ENCODE measurements at places on chromosomes 11 and 22.

DNA sequence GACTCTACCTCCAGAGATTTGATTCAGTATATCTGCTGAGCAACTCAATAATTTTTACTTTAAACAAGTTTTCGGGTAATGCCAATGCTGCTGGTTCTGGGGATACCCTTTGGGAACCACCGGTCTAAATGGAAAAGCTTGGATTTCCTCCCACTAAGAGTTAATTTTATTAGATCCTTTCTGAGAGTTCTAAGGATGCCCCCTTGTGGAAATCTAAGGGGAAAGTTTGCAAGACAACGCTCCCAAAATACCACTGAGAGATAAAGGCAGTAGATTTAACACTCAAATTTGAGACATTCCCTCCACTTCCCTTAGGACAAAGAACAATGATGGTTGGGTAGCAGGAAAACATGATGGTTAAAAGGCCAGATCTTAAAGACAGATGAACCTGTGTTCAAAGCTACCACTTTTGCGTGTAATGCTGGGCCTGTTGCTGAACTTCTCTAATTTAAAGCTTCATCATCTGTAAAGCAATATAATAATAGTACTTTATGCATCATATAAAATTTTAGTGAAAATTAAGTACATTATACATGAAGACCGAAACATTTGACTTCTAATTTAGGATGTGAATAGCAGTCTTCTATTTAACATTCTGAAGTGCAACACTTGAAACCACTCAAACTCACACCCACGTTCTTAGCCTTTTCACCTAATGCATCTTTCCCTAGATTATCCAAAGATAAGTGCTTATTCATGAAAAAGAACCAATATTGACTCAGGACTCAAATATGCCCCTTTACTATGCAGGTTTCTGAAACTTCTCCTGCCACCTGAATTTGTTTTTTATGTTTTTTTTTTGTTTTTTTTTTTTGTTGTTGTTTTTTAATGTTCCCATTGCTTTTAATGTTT lies 110.1 kb upstream of the LUZP2 start:
- DNase-seq, result peak; percentile 35

DNA sequence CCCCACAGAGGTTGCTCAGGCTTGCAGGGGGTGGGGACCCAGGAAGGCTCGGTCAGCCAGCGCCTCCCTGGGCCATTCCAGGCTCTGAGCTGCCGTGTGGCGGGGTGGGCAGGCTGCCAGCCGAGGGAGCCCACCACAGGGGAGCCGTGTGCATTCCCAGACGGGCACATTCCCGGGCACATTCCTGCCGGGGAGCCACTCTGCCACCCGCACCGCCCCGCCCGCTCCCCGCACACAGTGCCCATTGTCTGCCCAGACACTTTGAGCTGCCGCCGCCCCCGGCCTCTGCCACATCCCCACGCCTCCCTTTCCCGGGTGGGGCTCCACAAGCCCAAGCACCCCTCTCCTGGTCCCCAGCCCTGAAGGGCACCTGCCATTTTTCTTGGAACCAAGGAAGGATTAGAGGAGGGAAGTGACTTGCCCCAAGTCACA lies 27.4 kb downstream of the RPL3 start:
- DNase-seq, result no peak

- DNase-seq, result no peak
These were observed 273.7 kb downstream of the C11orf87 start for GRCh38 chr11:109695696-109696095.

GRCh38 chr11:34536056-34536455 lies 22.5 kb upstream of the ELF5 start:
- DNase-seq, result no peak

- DNase-seq, result no peak
These were observed 53.3 kb downstream of the NTM start for GRCh38 chr11:131423688-131424087.

GRCh38 chr22:19884161-19884953 lies 29.7 kb upstream of the GNB1L start:
- DNase-seq, result no peak

- peak; percentile 81 for DNase-seq
These were observed 16.1 kb downstream of the TSKU start for GRCh38 chr11:76799066-76799804.

DNA sequence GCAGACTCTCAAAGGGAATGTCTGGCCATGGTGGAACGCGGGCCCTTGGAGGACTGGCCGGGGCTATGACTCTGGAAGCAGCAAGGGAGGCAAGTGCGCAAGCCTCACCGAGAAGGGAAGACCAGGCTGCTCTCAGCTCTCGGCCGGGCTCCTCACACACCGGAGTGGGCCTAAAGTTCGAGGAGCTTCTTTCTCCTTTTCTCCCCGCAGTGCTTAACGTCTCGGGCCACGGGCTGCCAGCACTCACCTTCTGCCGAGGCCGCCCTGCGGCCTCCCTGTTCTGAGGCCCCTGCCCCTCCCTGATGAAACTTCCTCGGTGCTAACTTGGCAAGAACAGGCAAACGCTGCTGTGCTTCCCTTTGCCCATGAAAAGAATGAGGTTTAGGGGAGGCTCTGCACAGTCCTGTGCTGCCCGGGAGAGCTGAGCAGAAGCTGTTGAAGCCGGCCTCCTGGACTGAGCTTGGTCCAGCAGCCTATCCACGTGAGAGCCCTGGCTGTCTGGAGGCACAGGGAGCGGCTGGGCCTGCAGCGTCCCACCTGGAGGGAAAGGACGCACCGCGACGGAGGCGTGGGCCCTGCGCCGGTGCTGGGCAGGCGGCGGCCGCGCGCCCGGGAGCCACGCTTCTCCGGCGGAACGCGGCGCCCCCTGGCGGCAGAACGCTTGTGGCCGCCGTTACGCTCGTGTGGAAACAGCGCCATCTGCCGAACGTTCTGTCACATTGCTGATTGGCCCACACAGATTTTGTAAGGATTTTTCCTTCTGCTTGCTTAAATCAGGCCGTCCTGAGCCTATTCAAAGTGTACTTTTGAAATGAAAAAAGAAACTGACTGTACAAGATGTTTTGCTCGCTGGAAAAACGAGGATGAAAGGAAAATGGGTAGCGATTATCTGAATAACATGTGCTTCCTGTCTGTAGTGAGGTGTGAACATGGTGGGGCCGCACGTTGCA lies 65.0 kb upstream of the TMEM45B start:
- peak; percentile 60 for DNase-seq

- peak; percentile 87 for DNase-seq
These were observed 440.1 kb upstream of the DDI1 start for GRCh38 chr11:103596315-103596714.

DNA sequence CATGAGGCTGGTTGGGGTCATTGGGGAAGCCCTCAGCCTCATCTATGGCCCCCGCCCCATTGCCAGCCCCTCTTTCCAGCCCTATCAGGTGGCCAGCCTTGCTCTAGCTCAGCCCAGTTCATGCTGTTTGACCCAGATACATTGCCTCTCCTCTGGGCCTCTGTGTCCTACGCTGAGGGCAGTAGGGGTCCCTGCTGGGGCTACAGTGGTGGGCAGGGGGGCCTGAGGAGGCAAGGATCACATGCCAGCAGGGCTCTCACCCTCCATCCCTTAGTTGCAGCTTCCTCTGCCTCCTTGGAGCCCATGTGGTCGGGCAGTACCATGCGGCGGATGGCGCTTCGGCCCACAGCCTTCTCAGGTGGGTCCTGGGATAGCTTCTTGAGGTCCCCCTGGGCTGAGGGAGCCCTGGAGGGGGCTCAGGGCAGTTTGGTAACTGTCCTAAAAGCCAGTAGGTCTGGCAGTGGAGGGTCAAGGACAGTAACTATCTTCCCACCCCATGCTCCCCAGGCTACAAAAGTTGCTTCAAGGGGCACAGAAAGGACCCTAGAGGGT lies 19.2 kb downstream of the EMID1 start:
- no peak for DNase-seq

DNA sequence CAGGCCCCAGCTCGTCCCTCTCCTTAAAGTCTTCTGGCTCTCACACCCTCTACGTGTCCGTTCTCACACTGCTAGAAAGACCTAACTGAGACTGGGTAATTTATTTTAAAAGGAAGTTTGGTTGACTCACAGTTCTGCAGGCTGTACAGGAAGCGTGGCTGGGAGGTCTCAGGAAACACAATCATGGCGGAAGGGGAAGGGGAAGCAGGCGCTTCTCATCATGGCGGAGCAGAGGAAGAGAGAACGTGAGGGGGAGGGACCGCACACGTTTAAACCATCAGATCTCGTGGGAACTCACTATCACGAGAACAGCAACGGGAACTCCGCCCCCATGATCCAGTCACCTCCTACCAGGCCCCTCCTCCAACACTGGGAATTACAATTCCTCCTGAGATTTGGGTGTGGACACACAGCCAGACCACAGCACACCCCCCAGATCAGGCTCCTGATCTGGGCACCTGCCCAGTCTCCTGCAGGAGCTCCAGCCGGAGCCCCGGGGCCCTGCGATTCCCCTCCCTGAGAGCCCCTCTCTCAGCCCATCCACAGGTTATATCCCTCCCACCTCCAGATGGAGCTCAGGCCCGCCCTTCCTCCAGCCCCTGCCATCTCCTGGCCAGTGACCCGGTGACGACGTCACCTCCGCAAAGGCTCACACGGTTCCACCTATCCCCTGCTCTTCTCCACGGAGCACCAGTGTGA lies 170.2 kb downstream of the BRD1 start:
- DNase-seq, result no peak

DNA sequence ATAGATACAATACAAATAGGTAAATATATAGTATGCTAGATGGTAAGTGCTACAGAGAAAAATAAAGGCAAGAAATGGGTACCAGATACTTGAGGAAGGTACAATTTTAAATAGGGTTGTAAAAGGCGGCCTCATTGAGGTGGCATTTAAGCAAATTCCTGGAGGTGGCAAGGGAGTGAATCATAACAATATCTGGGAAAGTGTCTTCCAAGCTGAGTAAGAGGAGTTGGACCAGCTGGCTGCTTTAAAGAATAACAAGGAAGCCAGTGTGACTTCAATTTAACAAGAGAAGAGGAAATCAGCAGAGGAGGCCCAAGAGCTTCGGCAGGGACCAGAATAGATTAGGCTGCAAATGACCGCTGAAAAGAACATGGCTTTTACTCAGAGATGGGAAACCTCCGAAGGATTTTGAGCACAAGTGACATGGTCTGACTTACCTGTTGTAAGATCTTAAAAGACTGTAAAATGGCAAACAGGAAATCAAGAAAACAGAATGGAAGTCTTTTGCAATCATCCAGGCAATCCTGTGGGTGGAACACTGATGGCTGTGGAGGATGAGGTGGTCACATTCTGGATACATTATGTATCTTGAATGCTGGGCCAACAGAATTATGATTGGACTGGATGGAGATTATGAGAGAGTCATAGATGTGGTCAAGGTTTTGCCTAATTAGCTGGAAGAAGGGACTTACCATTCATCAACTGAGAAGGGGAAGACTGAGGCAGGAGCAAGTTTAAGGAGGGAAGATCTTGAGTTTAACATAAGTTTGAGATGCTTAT lies 77.2 kb downstream of the RDX start:
- DNase-seq, result no peak
